Fibroblast of skin of right quadriceps (primary cell): ENCODE measurements at places on chromosomes 3 and 15.

- no peak for DNase-seq
Measured at GRCh38 chr3:194145702-194146101, 9.8 kb downstream of the HES1 start.

DNA sequence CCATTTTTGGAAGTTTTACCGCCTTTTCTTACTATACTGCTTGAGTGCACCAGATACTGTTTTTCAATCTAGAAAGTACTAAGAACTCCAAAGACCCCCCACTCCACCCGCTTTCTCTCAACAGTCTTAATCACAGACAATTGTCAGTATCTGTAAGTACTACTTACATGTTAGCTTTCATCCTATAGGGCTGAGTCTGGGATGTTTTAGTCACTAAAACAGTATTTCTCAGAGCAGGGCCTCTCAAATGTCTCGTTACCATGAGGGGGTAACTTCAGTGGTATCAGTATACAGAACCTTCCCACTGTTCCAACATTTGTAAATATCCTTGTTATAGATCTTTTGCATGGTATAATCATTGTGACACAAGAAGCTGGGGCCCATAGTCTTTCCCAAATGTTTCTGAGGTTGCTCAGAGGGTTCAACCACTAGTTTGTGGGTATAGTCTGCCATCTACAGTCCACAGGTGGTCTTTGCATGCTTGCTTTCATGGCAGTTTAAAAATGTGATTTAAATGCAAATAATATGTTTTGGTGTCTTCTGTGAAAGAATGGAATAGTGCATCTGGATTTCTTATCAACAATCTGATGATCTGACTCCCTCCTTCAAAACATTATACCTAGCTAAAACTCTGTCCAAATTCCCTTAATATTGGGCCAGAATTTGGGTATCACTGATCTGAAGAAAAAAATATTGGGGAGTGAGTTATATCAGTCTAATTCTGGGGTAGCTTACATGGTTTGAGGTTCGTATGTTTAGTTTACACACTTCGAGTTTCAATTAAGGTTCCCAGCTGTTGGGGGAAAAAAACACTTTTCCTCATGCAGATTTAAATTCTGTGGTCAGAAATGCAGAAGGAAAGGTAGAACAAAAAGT lies 18.0 kb upstream of the DNAJC13 start:
- DNase-seq, result peak; percentile 56

GRCh38 chr3:115072265-115073021 lies 74.6 kb downstream of the ZBTB20 start:
- DNase-seq, result no peak

- no peak for DNase-seq
Measured at GRCh38 chr3:101143012-101143411, 149.8 kb upstream of the ABI3BP start.

DNA sequence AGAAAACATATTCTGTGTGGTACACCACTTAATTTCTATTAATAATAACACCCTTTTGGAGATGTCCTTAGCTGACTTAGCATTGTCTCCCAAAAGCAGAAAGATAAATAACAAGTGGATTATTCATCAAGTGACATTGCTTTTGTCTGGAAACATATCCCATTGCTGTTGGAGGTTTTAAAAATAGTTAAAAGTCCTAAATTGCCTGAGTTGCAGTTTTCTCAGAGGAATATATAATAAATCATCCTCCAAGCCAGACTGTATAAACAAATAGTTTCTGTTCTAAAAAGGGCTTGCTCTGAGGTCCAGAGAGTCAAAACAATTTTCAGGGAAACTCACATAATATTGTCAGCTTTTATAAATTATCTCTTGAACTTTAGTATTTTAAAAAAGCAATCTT lies 60.4 kb upstream of the CD96 start:
- DNase-seq, result peak; percentile 8

DNA sequence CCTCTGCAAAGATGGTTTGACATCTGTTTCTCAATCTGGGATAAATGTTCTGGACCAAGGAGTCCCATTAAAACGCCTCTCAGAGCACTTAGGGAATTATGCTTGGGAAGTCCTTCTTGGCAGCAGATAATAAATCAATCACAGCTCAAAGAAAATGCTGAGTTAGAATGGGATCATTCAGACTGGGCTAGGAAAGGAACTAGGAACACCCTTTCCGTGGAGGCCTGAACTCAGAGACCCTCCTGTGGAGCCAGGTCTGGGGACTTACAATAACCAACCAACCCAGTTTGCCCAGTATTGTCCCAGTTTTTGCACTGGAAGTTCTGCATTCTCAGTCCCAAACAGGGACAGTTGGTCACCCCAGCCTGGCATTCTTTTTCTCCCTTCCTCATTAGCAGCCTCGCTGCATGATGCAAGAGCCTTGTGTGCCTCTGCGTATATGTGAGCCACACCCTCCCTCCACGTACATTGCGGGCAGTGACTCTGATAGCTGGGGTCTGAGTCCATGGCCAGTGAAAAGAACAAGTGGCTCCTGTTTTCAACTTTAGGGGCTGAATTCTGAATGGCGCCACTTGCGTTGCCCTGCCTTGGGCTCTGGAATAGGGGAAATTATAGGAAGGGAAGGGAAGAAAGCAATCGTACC lies 88.7 kb downstream of the SEMA5B start:
- DNase-seq, result no peak

DNA sequence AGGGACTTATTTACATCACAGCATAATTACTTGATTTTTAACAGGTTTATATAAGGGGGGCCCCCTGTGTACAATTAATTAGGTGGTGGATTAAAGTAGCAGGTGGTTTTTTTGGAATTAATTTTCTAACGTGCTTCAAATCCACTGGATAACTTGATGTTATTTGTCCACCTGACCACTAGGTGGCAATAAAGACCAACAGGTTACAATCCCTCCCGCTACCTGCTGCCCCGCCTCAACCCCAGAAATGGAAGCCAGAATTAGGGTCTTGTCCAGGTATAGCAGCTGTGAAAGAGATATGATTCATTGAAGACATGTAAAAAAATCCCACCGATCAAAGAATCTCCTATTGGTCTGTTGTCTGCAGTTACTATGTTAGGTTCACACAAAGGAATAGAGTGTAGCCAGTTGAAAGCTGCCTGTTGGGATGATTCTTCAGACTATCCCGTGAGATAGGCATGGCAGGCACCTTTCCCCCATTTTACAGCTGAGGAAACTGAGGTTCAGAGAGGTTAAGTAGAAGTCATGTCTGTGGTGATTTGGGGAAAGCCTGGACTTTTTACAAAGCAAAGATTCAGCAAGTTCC lies 44.0 kb downstream of the MFSD1 start:
- peak; percentile 22 for DNase-seq

GRCh38 chr3:61381745-61382392 lies 130.6 kb upstream of the FHIT start:
- DNase-seq, result peak; percentile 30

- no peak for DNase-seq
Measured at GRCh38 chr3:155704771-155705559, 39.9 kb downstream of the PLCH1 start.

GRCh38 chr15:100688549-100689120 lies 86.2 kb downstream of the ASB7 start:
- DNase-seq, result no peak
